Activated CD4-positive, alpha-beta T cell treated with anti-CD3 and anti-CD28 coated beads for 4 hours (primary cell): ENCODE measurements at places on chromosomes 13 and 19.

- DNase-seq = no peak
Observed at GRCh38 chr13:98879957-98880356, 97.9 kb downstream of the DOCK9 start.

DNA sequence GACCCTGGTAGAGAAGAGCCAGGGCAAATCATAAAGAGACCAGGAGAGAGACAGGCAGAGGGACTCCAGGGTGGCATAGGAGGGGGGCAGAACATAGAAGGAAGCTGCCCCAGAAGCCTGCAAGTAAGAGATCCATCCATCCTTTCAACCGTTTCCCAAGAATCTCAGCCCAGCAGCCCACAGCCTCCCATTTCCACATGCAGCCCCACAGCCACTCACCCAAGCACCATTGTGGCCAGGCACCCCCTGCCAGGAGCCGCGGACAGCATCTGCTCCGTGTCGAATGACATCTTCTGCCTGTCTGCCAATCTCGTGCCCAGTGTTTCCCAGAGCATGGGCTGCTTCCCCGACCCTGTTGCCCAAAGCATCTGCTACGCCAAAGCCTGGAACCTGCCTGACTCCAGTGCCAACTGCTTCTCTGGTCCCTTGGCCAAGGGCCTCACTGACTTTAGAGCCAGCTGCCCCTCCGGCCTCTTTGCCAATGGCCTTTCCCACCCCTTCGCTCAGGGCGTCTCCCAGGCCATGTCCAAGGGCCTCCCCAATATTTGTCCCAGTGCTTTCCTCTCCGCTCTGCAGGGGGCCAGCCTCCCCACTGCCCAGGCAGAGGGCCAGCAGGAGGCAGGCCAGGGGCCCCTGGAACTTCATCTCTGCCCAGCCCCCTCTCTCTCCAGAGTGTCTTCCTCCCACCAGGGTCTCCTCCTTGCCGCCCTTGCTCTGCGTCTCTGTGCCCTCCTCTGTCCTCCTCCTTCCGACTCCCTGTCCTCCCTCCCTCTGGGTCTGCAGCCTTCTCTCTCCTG lies 420 bp downstream of the DMKN start:
- no peak for DNase-seq

GRCh38 chr13:36362914-36363313 lies 16.7 kb upstream of the SPART start:
- no peak for DNase-seq

DNA sequence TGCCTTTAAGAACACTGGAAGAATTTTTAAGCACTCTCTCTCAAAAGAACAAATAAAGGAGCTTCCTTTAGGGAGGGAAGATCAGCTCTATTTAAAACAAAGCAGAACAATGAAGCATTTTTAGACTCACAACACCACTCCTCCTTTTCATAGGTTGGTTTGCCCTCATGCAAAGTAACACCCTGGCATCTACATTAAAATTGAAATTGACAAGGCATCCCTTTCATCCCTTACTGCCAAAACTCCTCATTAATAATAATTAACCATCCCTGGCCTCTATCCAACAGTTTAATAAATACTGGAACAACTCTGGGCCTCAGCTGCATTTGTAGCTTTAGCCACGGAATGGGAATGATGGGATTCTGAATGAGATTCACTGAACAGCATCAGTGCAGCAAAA lies 929.1 kb downstream of the PCDH9 start:
- DNase-seq = no peak

DNA sequence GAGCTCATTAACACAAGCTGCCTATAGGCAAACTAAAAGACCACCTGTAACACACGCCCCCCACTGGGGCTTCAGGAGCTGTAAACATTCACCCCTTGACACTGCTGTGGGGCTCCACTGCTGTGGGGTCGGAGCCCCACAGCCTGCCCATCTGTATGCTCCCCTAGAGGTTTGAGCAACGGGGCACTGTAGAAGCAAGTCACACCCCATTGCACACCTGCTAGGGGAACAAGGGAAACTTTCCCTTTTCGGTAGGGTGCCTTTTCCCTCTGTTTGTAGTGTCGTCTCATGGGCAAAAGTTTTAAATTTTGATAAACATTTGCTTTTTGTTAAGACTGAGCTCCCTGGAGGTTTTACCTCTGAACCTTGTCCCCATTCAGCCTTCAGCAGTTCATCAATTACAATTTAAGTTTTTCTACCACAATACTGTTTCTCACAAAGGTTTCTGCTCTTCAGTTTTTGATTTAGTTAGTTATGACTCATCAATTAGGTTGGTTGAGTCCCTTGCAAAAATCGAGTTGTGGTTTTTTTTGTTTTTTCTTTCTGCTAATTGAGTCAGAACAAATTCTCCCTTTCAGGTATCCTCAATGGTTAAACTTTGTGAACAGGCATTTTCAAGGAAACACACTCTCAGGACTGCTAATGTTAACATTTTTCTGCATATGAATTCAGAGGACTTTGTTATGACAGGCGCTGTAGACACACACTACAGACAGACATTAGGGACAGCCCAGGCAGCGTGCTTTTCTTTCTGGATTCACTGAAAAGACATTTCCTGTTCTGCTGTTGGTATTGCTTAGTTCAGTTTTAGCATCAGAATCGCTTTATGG lies 35.1 kb downstream of the ZNF433 start:
- no peak for DNase-seq

DNA sequence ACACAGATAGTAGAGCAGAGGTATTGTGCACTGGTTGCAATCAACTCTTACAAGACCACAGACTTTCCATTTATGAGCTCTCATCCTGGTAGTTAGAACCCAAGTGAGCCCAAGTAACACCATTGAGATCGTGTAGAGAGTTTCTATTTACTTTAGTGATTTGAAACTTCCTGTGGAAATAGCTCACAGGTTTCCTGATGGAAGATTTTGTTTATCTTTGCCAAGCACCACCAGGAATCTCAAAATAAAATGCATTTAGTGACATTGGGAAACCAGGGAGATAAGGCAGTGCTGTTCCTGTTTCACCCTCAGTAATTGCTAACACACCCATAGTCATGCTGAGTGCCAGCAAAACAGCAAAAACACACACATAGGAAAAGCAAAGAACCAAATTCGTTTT lies 102.5 kb downstream of the FLT1 start:
- DNase-seq = no peak

GRCh38 chr19:39438270-39438934 lies 2.7 kb upstream of the RPS16 start:
- no peak for DNase-seq

- DNase-seq = no peak
Observed at GRCh38 chr19:49920624-49921363, 8.2 kb upstream of the ATF5 start.

GRCh38 chr13:80527400-80527799 lies 186.5 kb upstream of the SPRY2 start:
- no peak for DNase-seq

DNA sequence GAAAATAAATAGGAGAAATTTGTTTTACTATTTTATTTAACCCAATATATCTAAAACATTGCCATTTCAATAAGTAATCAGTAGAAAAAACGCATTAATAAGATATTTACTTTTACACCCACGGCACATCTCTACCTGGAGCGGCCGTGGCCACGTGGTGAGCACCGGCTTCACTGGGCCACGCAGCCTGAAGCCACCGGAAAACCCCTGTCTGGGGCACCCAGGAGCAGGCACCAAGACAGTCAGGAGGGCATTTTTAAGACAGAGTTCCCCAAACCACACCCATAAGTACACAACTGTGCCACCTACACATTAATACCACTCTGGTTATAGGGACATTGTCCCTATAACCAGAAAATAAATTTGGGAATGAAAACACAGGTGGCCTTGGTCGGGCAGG lies 80.9 kb downstream of the SPACA7 start:
- DNase-seq = no peak

DNA sequence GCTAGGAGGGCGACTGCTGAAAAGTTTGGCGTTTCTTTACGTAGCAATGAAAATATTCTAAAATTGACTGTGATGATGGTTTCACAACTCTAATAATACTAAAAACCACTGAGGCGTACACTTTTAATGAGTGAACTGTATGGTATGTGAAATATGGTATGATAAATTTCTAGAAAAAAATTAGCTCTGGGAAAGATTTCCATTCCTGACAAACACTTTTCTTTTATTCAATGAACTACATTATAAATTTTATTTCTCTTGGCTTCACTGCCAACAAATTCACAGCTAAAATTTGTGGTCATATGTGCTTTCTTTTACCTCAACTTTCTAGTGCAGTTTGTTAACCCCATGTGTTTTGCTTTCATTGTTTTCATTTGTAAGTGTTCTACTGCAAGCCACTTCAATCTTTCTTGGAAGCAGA lies 11.1 kb downstream of the ZC3H13 start:
- no peak for DNase-seq

DNA sequence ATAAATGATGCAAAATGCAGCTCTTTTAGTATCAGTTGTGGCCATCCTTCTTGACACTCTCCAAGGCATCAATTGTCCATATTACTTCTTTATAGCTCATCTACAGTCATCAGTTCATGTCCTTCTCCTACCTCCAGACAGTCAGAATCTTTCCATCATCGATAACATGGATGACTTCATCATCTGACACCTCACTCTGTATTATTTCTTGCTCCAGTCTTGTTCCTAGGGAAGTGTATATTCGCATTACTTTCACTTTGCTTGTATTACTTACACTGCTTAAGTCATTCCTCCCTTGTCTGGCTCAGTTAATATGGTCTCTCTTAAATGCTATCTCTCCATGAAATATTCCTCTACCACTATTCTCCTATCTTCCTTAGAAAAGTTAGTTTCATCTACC lies 999.1 kb upstream of the SLC10A2 start:
- no peak for DNase-seq

- peak; percentile 86 for DNase-seq
Observed at GRCh38 chr19:36849701-36850558, 746 bp upstream of the ZNF345 start.

DNA sequence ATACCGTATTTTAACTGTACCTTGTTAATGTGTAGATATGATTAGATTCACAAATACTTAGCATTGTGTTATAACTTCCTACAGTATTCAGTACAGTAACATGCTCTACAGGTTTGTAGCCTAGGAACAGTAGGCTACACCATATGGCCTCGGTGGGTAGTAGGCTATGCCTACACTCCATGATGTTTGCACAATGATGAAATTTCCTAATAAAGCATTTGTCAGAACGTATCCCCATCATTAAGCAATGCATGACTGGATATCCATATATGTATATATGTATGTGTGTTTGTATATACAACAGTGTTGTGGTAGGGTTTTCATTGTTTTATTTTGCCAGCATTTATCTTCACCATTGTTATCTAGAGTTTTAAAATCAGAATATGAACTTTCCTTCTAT lies 119.4 kb downstream of the SLC7A1 start:
- no peak for DNase-seq

DNA sequence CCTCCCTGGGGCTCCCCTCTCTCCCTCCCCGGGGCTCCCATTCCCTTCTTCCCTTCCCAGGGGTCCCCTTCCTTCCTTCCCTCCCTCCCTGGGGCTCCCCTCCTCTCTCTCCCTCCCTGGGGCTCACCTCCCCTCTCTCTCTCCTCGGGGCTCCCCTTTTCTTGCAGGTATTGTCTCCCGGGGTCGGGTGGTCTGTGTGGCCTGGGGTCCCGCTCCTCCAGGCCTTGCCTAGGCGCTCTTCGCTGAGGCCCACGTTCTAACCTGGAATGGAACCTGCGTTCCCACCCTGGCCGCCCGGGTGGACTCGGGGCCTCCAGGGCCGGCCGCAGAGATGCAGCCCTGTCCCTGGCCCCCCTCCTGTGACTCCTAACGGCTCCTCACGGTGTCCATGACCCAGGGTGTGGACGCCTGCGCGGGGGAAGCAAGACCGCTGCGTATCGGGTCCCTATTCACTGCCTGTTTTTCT lies 940 bp upstream of the DCUN1D2 start:
- DNase-seq = no peak

GRCh38 chr19:51417107-51417809 lies at the start of gene SIGLEC10:
Gene SIGLEC10, minus strand, starts transcription at chr19:51417642. Its CDS starts 61 bp downstream, at chr19:51417581.
- DNase-seq = no peak

DNA sequence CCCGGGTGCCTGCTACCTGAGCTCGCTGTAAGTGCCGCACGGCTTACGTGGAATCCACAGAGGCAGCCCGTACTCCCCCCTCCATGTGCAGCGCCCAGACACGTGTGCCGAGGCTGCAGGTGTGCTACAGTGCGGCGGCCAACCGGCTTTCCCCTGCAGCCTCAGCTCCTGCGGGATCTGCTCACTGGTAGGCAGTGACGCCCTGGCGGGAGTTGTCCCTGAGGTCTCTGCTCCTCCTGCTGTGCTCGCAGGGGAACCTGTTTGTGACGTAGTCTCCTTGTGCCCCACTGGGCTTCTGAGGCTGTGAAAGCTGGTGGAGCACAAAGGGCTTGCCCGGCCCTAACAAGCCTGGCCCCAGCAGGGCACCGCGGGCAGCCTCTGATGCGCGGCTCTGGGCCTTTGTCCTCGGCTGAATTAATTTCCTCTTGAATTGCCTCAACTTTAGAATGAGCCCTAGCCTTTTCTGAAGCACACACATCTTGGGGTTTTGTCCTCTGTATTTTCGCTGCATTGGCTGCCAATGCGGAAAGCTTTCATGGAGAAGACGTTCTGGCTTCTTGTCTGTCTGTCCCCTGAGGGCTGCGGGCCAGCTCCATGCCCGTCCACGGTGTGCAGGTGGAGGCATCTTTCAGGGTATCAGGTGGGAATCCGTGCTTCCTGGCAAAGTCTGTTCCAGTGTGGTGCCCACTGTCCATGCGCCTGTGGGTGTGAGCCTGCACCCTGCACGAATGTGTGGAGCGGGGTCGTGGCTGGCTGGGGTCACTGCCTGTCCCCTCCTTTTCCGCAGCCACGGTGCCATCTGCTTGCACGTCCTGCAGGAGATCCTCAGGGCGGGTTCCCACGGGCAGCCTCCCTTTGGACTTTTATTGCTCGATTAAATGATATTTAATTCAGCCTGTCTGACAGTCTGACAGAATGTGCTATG lies 77.3 kb upstream of the MCF2L start:
- DNase-seq = no peak

- DNase-seq = no peak
Observed at GRCh38 chr13:29704648-29705047, 109.2 kb upstream of the SLC7A1 start.

DNA sequence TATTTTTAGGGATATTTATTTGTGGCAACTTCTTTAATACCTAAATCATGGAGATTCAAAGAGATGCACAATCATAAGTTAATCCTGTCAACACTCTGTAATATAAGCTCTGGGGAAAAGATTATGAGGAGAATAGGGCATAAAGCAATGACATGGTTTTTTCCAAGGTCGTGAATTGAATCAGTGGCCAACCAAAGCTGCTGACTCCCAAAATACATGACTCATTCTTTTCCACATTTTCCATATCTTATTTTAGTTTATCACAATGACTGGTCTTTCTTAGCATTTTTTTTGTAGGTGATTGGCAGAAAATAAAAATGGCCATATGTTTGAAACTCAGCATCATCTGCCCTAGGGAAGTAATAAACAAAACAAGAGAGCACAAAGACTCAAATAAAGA lies 28.5 kb upstream of the RBM26 start:
- DNase-seq = no peak

- peak; percentile 64 for DNase-seq
Observed at GRCh38 chr13:41463838-41464602, 6.7 kb downstream of the RGCC start.

DNA sequence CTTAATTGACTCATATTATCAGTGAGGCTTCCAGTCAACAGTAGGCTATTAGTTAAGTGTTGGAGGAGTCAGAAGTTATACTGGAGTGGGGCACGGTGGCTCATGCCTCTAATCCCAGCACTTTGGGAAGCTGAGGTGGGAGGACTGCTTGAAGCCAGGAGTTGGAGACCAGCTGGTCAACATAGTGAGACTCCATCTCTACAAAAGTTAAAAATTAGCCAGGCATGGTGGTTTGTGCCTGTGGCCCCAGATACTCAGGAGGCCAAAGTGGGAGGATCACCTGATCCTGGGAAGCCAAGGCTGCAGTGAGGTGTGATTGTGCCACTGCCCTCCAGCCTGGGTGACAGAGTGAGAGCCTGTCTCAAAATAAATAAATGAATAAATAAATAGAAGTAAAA lies 53.2 kb downstream of the COMP start:
- no peak for DNase-seq
